Activated gamma-delta T cell treated with anti-CD3 and anti-CD28 coated beads, Interleukin-2, amount 50 U/mL, for 16 hours (primary cell): ENCODE measurements at places on chromosomes 2 and 18.
A peak's percentile ranks its signal among the peaks of the same experiment; 100 is the strongest.

DNA sequence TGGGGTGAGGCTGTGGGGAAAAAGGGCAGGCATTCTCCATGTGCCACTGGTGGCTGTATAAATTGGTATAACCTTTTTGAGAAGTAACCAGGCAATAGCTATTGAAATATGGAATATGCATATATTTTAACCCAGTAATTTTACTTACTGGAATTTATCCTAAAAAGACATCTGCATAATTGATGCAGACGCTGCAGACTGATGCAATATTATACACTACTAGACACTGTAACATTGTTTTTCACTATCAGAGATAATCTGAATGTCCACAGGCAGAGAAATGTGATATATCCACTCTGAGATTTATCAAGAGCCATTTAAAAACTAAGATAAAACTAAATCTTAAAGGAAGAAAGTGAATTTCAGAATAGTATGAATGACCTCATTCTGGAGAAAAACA is 14.7 kb downstream of the THOC1 start:
- DNase-seq, result no peak

DNA sequence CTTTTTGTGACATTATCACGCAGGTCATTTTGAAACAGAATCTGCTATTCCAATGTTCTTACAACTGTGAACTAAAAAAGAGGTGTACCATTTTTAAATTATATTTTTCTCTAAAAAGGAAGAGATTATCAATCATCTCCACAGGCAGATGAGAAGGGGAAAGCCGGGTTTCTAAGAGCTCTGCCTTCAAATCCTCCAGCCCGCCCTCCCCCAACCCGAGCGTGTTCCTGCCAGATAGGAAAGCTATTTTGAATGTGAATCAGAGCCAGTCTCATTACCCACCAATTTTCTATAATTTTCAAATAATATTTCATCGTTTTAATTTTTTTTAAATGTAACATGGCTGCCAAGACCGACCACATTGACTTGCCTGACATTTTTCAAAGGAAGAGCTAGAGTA is 65.9 kb downstream of the KCNF1 start:
- DNase-seq, result no peak

GRCh38 chr18:23992089-23992940 is 22.2 kb upstream of the TTC39C start:
- no peak for DNase-seq

- no peak for DNase-seq
Measured at GRCh38 chr2:29206941-29207340, 91.7 kb downstream of the CLIP4 start.

DNA sequence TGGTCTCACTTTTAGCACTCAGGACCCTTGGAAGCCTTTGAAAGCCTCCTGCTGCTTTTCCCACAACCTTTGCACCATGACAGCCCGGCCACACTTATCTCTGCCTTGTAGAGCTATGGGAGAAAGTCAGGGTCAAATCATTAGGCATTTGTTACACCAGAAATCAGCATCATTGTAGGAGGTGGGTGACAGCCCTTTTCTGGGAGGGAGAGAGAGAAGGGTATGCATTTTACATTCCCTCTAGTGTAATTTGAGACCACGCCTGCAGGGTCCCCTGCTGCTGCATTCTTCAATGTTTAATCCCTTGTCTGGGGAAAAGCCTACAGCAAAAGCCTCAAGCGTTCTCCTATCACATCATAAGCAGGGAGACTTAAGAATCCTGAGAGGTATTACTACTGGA is 766.8 kb upstream of the FAM98A start:
- no peak for DNase-seq

- no peak for DNase-seq
Measured at GRCh38 chr18:9756933-9757470, 48.9 kb downstream of the RAB31 start.

GRCh38 chr18:6362559-6363129 is 52.1 kb downstream of the L3MBTL4 start:
- no peak for DNase-seq

GRCh38 chr18:9700261-9700796 is 7.8 kb upstream of the RAB31 start:
- no peak for DNase-seq

- DNase-seq, result no peak
Measured at GRCh38 chr18:3877678-3878077, 427.7 kb downstream of the TGIF1 start.

- DNase-seq, result no peak
Measured at GRCh38 chr2:64854773-64855237, 134.4 kb upstream of the SLC1A4 start.

DNA sequence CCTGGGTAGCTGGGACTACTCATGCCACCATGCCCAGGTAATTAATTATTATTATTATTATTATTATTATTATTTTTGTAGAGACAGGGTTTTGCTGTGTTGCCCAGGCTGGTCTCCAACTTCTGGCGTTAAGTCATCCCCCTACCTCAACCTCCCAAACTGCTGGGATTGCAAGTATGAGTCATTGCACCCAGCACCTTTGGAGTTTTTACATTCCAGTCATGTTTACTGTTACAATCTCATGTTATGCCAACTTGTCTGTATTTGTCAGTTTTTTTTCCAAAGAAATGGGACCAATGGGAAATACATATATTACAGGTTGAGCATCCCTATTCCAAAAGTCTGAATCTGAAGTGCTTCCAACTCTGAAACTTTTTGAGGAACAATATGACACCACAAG is 903.8 kb downstream of the SLC4A3 start:
- no peak for DNase-seq

GRCh38 chr2:4903656-4904348 is 788.4 kb upstream of the SOX11 start:
- no peak for DNase-seq

DNA sequence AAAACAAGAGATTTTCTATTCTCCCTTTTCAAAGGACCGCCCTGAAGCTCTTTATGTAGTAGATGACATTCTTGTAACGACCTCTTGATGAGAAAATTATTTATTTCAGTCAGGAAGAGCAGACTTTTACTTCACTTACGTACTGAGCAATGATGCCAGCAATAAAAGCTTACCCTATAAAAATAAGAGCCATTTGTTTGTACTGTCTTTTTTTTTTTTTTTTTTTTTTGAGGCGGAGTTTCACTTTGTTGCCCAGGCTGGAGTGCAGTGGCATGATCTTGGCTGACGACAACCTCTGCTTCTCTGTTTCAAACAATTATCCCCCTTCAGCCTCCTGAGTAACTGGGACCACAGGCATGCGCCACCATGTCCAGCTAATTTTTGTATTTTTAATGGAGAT is 39.2 kb downstream of the CRIM1 start:
- DNase-seq, result no peak

- peak; percentile 7 for DNase-seq
Measured at GRCh38 chr2:31318361-31319336, 84.7 kb downstream of the EHD3 start.

DNA sequence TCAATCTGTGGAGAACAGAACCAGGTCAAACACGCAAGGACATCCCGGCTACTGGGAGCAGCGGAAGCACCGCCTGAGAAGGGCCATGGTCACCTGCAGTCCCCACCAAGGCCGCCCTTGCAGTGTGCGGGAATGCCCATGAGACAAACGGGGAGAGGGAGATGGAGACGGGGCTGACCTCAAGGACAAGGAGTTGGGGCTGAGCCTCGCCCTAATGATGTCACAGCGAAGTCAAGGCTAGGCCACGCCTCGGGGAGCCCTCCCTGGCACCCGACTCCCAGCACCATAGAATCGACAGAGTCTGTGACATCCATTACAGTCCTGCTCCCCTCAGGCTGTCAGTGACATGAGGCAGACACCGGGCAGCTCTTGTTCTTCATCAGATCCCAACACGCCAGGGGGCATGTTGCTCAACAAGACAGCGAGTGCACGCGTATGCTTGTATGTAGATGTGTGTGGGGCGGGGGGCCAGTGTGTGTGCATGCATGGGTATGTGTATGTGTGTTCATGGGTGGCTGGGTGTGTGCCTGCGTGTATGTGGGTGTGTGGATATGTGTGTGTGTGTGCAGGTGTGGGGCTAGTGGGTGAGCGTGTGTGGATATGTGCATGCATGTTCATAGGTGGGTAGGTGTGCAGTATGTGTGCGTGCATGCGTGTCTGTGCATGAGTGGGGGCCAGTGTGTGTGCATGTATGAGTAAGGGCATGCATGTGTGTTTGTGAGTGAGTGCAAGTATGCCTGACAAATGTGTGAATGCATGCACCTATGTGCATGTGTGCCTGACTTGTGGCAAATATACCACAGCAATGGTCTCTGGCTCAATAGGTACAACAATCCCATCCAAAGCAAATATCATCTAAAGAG is 57.0 kb downstream of the ANKMY1 start:
- no peak for DNase-seq

DNA sequence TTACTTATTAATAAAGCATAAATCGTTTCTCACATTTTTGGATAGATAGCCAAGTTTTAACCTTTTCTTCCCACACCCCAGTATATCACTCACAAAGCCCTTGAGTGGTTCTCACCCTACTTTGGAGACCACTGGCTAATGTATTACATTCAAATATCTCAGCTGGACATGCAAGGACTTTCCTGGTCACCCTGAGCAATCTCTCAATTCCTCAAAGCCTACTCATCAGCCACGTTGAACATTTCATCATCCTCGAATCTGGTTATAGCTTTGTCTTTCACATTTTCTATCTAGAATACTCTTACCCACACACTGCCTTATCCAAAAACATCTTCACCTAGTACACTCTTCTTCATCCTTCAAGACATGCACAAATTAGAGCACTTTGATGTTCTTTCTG is 71.1 kb upstream of the MAPRE2 start:
- DNase-seq, result no peak

DNA sequence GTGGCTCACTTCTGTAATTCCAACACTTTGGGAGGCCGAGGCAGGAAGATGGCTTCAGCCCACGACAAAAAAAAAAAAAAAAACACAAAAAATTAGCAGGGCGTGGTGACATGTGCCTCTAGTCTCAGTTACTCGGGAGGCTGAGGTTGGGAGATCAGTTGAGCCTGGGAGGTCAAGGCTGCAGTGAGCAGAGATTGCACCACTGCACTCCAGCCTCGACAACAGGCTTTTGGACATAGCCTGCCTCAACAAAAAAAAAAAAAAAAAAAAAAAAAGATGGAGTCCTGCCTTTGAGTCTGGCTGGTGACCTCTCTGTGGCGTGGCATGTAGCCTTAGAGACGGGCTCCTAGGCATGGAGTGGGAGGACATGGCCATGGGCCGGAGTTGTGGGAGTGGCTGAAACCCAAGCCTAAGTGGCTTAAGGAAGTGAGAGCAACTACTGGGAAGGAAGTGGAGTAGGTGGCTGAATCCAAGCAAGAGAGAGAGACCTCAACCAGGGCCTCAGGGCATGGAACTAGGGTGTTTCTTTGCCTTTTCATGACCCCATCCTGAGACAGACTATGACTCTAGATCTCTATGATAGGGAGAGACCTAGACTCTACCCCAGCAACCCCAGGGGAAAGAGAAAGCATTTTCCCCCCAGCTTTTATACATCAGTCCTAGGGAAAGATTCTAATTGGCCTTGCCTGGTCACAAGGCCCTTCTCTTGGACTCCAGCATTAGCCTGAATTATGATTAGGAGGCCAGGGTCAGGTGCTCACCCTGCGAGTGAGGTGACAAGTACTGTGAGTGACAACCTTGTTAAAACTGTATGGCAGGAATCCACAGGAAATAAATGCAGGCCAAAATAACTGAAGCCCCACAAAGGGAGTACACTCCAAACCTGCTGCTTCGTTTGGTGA is 34.2 kb downstream of the NPAS2 start:
- no peak for DNase-seq

DNA sequence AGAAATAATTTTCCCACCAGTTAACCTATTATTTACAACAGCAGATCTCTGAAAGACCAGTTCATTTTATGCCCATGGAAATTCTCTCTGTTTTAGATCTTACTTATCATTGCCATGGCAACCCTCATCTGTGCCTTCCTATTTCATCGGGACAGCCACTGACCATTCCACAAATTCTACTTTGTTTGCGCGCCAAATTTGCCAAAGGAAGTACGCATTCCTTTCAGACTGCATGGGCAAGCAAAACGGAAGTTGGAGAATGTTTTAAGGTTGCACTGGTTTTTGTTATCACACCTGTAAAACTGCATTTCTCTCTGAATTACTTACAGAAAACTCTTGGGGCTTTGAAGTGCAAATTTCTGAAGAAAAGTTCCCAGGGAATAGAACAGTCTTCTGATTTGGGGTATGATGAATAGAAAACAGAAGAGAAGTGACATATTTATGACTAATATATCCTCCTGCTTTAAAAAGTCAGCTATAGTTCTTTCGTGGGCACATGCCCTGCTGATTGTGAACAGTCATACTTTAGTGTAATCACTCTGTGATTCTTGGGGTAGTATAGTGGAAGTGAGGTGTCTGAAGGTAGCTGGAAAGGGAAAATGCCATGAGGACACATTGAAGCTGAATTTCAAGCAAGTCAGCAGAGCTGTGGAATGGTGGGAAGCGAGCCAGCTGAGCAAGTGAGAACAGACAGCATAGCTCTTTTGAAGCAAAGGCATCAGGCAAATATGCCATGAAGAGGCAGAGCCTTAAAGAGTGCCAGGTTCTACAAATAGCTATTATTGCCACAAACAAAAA is 20.9 kb downstream of the NETO1 start:
- DNase-seq, result no peak

- no peak for DNase-seq
Measured at GRCh38 chr2:172953970-172954852, 121.4 kb upstream of the MAP3K20 start.

GRCh38 chr2:24568551-24568950 is 77.5 kb downstream of the NCOA1 start:
- no peak for DNase-seq

DNA sequence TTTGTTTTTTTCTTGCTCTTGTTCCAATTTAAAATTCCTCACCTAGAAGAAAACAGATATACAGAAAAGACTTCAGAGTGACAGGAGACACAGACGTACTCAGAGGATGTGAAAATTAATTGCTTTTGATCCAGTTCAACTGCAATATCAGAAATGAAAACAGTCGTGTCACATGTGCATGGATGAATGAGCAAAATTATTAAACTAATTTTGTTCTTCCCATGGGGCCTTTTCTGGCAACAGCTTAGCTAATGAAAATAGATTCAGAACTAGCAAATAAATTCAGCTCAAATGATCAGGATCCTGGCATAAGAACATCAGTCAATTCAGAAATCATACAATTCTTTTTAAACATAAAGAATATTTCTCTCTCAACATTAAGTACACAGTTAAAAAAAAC is 100.5 kb downstream of the CABYR start:
- DNase-seq, result no peak

- no peak for DNase-seq
Measured at GRCh38 chr2:179675435-179675834, 186.0 kb downstream of the ZNF385B start.

DNA sequence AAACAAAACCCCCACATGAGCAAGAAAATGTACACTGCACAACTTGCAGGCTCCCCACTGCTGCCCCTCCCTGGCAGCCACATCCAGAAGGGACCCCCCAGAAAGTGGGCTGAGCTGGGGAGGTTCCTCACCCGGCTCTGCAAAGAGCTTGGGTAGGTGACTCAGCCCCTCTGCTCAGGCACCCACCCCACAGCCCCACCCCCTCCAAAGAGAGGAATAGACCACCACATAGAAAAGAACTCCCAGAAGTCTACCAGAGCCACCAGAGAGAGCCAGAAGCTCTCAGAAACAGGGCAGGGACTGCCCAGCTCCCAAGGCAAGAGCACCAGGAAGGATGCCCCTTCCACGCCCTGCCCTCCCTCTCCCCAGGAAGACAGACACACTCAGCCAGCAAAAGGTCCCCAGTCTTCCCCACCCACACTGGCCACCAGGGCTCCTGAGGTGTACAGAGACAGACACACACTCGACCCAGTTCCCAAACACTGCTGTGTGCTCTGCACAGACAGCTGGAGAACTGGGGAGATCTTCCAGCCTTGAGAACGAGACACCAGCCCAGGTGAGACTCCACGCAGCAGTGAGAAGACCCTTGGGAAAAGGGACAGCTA is 28.2 kb downstream of the BIN1 start:
- no peak for DNase-seq
